ENCODE measurements at places on chromosomes 1 and 21.

DNA sequence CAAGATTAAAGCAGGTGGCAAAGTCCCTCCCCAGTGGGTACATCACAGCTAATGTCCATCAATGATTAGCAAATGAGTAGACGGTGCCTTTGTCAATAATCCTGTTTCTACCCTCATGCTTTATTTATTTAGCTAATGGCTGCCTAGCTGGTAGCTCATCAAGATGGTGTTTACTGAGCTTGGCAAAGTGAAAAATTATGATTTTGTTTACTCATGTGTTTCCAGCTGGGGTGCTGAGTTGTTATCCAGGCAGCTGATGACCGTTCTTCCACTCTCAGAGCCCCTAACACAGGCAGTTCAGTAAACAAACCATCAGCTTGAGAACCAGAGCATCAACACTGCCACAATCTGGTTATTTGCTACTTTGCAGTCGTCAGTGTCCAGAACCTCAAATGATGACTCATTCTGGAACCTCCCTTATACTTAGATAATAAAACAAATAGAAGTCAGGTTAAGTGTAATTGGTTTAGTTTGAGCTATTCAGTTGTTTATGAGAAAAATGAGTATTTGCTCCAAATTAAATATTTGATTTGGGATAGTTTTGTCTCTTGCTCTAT, 163.9 kb downstream of the ST6GALNAC5 start:
- DNase-seq, result no peak

DNA sequence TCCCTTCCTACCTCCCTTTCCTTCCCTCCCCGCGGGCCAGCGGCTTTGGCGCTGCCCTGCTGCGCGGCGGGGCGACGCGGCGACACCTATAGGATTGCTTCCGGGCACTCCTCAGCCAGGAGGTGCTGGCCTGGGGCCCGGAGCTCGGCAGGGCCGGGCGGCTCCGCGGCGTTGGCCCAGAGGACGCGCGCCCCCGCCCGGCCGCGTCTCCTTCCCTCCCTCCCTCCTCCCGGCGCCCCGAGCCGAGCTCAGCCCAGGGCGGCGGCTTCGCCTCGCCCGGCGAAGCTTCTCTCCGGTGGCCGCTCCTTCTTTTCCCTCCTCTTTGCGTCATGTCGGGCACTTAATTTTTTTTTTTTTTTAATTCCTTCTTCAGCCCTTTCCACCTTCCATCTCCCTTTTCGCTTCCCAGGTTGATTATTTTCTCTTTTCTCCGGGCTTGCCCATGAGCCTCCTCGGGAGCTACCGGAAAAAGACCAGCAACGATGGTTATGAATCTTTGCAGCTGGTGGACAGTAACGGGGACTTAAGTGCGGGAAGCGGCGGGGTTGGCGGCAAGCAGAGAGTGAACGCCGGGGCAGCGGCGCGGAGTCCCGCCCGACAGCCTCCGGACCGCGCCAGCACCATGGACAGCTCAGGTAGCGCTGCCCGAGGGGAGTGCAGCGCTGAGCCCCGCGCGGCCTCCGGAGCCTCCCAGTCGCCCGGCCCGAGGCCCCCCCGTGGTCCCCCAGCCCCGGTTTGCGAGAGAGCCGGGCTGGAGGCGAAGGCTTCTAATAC, at the start of gene DNAJC6:
TSS of gene DNAJC6 (plus strand) at position 240 of the 774 bp plus-strand sequence. CDS start at position 443, 203 bp downstream.
- DNase-seq, result no peak

DNA sequence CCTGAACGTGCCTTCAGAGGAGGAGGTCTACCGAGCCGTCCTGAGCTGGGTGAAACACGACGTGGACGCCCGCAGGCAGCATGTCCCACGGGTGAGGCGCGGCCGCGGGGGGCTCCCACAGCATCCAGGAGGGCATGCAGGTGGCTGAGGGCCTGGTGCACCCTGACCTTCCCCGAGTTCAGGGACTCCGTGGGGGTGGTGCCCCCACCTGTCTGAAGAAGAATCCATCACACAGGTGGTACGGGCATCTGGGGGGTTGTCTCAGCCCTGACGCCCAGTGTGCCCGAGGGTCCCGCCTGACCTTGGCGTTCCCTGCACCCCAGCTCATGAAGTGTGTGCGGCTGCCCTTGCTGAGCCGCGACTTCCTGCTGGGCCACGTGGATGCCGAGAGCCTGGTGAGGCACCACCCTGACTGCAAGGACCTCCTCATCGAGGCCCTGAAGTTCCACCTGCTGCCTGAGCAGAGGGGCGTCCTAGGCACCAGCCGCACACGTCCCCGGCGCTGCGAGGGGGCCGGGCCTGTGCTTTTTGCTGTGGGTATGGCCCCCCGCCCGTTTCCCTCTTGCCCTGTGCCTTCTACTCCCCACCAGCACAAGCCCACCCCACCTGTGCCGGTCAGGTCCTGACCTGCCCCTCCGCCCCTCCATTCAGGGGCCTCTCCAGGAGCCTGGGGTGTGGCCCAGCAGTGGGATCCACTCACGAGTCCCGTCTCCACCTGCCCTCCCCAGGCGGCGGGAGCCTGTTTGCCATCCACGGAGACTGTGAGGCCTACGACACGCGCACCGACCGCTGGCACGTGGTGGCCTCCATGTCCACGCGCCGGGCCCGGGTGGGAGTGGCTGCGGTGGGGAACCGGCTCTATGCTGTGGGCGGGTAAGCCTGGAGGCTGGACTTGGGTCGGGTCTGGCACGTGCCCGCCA, 2.3 kb downstream of the KLHL17 start:
- no peak for DNase-seq

GRCh38 chr1:98053471-98054366, 132.9 kb upstream of the DPYD start:
- DNase-seq, result no peak

DNA sequence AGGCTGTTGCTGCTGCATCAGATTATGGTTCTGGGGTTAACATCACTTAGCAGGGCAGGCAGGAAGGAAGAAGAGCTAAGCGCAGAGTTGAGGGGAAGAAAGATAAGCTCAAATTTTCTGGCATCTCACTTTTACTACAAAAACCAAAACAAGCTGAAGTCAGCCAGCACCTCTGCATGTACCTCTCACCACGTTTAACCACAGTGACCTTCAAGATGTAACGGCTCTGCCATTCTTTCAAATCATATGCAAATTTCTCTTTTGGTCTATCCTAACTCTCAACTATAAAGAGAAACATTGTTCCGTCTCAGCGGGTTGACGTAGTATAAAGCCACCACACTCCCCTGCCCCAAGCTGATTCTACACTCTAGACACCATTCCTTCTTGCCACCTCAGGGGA, 154.4 kb downstream of the OMA1 start:
- DNase-seq, result no peak

DNA sequence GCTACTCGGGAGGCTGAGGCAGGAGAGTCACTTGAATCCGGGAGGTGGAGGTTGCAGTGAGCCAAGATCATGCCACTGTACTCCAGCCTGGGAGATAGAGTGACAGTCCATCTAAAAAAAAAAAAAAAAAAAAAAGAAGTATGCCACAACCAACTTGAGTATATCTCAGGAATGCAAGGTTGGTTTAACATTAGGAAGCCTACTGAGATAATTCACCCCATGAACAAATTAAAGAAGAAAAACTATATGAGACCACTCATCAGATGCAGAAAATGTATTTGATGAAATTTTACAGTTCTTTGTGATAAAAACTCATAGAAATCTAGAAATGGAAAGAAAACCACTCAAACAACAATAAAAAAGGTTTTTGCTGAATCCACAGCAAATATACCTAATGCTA, 373.8 kb downstream of the LMO4 start:
- no peak for DNase-seq

DNA sequence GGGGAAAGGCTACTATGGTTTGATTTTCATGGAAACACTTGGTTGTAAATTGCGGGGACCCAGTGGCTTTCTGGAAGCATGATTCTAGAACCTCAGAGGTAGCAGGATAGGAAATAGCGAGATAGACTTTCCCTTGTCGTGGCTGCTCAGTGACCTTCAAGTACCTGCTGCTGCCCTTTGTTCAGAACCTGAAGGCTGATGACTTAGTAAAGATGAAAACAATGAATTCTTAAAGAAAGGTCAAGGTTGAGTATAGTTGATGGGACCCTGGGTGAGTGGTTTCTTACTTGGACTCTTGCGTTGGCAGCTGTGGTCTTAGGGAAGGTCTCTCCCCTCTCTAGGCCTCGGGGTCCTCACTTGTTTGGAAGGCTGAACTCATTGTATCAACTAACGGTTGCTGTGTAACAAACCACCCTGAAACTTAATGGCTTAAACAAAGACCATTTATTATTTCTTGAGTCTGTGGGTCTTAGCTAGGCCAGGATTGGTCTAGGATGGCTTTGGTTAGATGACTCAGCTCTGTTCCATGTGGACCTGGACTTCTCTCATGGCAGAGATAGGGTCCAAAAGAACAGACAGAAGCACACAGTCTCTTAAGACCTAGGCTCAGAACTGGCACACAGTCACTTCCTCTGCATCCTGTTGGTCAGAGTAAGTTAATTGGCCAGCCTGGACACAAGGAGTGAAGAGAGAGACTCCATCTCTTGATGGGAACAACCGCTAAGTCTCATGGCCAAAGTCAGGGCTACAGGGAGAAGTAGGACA, 89.2 kb upstream of the SELENON start:
- no peak for DNase-seq

DNA sequence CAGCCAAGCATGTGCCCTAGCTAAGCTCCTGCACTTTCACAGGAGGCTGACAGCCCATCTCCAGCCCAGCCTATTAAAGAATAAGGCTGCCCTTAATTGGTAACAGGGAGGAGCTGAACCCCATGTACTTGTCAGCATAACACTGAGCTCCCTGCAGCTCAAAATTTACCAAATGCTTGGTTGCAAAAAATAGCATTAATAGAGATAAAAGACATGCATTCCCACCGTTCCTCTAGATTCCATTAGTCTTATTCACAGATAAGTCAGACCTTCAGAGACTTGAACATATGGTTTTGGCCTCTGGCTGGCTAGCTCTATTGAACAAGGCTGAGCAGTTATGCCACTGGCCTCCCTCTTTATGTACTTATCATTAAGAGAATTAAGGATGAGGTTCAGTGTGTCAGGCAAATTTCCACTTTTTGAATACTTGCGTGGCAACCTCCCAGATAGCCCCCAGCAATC, 29.2 kb downstream of the OLFML3 start:
- no peak for DNase-seq

DNA sequence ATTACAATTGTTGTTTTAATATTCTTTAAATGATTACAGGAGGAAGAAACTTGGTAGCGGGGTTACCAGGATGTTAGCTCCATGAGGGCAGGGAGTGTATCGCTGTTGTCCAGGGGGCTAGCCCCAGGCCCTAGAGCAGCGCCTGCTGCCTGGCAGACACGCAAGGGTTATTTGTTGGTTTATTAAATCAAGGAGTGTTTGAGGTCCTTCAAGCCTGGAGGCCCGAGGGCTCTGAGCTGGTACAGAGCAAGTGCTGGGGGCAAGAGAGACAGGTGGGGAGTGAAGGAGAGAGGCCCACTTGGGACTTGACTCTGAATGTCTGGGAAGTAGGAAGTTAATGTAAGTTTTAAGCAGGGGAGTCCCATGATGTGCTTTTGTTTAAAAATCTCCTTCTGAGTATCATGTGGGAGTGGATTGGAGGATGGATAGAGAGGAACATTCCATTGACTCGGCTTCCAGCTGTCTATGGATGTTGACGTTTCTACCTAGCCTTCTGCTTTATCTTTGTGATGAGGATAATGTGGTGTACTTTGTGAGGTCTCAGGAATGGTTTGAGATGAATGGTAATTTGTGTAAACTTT, 8.7 kb downstream of the ITSN1 start:
- no peak for DNase-seq

DNA sequence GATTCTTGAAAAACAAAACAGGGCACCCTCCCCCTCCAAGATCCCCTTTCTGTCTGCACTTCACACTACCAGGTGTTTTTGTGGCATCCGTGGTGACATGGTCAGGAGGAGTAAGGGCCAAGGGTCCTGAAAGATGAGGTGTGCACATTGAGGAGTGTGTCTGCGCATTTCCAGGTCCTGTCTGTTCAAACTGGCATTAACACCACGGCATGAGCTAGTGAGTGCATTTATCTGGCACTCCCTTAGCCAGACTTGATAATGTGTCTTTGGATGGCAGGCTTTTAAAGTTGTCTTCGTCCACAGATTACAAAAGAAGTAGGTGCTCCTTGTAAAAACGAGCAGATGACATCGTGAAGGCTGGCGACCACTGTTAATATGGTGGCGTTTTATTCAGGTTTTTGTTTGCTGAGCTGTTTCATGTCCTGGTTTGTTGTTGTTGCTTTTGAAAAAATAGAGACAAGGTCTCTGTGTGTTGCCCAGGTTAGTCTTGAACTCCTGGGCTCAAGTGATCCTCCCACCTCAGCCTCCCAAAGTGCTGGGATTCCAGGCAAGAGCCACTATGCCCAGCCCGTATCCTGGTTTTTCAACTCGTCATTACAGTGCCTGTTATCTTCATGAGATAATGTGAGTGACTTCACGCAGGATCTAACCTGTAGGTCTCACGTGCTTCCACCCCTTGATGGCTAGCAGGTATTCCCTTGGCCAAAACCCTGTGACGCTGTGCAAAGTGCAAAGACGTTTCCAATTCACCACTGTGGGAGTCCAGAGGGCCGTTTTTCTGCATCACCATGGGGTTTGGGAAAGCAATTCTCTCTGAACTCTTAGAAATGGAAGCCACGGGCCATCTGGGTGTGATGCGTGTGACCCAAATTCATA, 4.2 kb downstream of the TMEM51 start:
- no peak for DNase-seq

DNA sequence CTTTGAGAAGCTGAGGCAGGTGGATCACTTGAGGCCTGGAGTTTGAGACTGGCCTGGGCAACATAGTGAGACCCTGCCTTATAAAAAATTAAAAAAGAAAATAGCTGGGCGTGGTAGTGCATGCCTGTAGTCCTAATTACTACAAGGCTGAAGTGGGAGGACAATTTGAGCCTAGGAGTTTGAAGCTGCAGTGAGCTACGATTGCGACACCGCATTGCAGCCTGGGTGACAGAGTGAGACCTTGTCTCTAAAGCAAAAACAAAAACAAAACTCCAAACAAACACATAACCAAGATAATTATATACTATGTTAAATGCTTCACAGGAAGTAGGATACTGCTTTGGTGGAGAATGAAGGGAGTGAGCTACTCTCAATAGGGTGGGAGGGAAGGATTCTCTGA, 5.4 kb upstream of the PAFAH2 start:
- DNase-seq, result no peak

DNA sequence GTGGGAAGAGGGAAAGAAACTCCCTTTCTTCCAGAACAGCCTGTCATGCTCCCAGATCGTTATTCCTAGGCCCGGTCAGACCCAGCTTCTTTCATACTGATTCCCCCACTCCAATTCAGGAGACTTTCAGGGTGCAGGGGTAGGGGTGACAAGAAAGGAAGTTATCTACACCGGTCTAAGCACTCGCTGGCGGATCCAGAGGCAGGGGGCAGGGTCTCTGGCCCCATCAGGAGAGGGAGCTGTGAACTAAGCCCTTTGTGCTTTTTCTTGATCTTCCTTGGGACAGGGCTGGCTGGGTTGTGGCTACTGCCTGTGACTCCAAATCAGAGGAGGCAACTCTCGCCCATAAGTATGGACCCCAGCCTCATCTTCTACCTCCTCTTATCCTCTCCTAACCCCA, 44.3 kb downstream of the NEK2 start:
- no peak for DNase-seq

DNA sequence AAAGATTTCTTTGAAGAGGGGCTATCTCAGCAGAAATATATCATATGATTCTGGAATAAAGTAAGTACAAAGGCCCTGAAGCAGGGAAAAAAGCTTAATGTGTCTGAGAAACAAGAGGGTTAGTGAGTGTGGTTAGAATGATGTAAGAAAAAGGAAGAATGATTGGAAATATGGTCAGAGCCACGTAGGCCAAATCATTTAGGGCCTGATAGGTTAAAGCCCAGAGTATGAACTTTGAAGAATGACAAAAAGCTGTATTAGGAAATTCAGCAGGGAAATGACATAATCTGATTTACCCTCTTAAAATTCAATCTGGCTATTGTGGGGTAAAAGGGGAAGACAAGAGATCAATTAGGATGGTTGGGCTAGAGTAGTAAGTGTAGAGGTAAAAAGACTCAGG, 69.0 kb upstream of the MUTYH start:
- no peak for DNase-seq

Data from stimulated activated CD8-positive, alpha-beta memory T cell treated with anti-CD3 and anti-CD28 coated beads, Interleukin-15, amount 100 ng/mL, for 4 hours (primary cell).